ENCODE measurements at places on chromosomes 4 and X. TPM values are rescaled to one million over a fixed set of nuclear protein-coding genes. Genes with fewer than 3 reads are reported as not detected.

The MXRA5 gene
- 7.1 TPM for polyA plus RNA-seq

The ATOH1 gene
- polyA plus RNA-seq: not detected

The PPEF2 gene
- not detected for polyA plus RNA-seq

The CITED1 gene
- 16.9 TPM for polyA plus RNA-seq

The BMP3 gene
- polyA plus RNA-seq: 20.5 TPM

The TLR10 gene
- polyA plus RNA-seq: 0.52 TPM

The USP17L15 gene
- polyA plus RNA-seq: not detected

The ADAM29 gene
- polyA plus RNA-seq: 0.10 TPM

DNA sequence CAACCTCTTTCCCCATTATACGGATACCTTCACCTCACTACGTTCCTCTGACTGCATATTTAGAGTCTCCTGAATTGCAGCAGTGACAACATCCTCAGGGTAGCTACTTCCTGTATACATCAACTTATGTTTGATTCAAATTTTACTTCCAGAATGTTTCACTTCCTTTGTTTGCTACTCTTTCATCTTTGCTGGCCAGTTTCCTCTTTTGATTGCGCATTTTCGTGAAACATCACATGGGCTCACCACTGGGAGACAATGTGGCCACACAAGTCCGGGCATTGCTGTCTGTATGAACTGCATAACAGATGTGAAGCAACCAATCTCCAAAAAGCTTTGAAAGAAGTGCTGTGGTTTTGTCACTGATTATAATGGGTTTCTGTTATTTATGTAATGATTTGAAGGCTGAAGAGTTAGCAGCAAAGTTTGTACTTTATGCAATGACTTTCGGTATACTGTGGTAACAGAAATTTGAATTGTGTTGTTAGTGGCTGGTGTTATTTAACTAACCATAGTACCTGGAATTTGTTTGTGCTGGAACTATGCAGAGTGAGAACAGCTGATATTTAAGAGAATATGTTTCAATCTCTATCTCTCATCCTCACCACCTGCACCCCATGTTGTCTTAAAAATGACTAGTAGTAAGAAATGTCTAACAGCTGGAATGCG is 7.4 kb downstream of the SNCA start:
- no peak for DNase-seq

DNA sequence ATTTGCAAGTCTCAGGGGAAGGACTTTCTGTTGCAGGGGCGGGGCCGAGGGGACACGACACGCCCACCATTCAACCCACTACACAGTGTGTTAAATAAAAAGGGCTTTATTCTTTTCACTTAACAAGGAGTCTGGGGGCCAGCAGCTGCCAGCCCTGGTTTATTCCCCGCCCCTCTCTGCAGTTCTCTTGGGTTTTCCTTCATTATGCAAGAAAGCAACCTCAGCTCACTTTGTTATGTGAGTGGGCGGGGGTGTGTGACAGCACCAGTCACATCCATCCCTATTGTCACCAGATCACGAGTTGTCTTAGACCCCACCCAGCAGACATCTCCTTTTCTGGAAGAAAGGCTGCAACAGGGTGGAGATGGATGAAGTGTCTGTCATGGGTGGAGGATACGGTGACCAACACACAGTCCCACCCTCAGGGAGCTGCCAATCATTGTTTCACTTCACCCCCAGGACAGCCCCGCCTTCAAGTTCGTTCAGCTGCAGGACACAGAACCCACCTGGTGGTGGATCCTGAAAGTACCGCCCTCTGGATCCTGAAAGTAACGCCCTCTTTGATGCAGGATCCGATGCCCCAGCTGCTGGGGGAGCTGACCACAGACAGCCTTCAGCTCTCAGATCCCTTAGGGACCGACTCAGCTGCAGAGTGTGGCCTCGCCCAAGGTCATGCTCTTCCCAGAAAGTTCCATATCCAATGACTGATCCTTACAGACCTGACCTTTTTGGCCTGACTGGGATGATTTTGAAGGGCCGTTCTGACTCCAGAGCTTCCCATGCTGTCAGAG is 79.6 kb downstream of the SMIM20 start:
- no peak for DNase-seq

GRCh38 chr4:158841540-158841939 is 72.7 kb downstream of the FNIP2 start:
- no peak for DNase-seq

DNA sequence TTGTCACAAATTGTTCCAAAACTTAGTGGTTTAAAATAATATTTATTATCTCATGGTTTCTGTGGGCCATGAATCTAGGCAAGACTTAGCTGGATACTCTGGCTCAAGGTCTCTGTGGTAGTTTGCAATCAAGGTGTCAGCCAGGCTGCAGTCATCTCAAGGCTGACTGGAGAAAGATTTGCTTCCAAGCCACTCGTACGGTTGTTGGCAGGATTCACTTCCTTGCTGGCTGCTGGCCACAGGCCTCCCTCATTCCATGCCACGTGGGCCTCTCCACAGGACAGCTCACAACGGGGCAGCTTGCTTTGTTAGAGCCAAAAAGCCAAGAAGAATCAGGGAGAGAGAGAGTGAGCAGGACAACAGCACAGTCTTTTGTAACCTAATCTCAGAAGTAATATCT is 101.4 kb downstream of the WWC2 start:
- no peak for DNase-seq

GRCh38 chrX:46268412-46268811 is 276.8 kb downstream of the ZNF674 start:
- DNase-seq: no peak

- no peak for DNase-seq
Observed at GRCh38 chrX:143581240-143581639, 54.7 kb downstream of the SLITRK4 start.

DNA sequence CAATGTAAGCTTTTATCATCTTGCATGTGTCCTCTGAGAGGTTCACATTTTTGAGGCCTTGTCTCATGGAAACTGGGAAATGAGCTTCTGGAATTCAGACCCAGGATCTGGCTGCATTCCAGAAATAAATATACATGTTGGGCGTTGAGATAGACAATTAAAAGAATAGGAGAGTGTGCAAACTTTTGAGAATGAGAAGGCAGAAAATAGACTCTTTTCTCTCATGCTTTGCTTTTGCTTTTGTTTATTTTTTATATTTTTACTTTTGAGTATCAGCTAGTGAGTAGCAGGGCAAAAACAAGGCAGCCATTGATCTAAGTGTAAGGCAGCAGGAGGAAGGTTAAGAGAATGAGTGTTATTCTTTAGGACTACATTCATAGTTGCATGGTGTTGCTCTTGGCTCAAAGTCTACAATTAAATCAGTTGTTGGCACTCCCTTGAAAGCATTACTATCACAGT is 12.4 kb downstream of the SHROOM3 start:
- DNase-seq: no peak

- DNase-seq: no peak
Observed at GRCh38 chr4:21954916-21955315, 6.3 kb upstream of the KCNIP4 start.

DNA sequence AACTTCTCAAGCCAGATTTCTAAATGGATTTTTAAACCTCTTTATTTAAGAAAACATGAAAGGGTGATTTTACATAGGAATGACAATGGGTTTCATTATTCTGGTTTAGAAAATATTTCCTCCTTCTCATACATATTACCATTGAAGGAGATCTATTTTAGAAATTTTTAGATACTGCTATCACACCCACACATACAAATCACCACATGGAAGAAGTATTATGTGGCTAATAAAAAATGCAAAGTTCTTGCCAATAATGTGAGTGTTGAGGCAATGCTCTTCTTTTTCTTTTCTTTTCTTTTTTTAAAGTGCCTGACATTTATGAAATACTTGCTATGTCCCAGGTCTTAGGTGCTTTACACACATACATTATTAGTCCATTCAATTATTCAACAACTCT is 6.8 kb downstream of the STAP1 start:
- no peak for DNase-seq

DNA sequence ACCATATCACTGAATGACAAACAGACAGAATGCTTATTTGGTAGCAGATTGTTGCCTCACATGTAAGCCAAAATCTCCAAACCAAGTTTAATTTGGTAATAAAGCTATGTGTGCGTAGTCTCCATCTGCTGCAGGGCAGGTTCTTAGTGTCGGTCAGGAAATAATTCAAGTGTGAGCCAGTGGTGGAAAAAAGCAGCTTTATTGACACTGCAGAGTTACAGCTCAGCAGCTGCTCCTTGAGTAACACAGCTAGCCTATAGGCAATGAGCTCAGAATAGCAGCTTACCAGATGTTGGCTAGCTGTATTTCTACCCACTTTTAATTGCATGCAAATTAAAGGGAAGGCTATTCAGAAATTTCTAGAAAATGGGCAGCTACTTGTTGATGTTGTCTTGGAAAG is 757.8 kb upstream of the HS3ST1 start:
- no peak for DNase-seq

- DNase-seq: no peak
Observed at GRCh38 chr4:122783301-122784215, 43.1 kb upstream of the FGF2 start.

- DNase-seq: no peak
Observed at GRCh38 chr4:173538909-173539445, 8.9 kb upstream of the HAND2 start.

DNA sequence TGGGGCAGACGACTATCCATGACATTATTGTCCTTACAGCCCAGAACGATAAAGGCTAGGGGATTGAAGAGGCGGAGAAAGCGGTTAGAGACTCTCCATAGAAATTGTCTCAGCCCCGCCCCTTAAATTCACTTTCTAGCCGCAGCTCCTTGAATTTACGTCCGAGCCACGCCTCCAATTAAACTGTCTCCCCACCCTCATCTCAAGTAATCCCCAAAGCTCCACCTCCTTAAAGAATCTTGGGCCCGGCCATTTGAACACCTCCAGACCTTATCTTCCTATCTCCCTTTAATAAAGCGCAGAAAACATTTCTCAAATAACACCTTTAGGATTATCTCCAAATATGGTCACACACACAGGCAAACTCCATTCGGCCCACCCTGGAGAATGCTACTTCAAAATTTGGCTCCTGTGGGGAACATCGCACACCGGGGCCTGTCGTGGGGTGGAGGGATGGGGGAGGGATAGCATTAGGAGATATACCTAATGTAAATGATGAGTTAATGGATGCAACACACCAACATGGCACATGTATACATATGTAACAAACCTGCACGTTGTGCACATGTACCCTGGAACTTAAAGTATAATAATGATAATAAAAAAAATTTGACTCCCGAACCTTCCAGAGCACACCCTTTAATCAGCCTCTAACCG is 7.2 kb upstream of the MAGIX start:
- no peak for DNase-seq

DNA sequence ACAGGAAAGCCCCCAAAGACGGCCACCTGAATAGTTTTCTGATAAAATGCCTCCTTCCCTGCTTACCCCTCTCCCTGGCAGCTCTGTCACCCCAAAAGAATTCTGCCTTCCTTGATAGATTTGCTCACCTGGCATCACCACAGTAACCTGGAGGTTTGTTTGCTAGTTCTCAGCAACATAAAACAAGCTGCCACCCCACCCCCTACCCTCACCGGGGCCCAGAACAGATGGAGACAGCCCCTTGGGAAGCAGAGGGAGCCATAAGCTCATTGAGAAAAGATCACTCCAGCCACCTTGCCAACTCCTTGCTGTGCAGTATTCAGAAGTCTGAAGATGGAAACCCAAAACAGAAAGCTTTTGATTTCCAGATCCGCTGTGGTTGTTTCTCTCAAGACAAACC is 108.6 kb downstream of the DHX15 start:
- DNase-seq: no peak

DNA sequence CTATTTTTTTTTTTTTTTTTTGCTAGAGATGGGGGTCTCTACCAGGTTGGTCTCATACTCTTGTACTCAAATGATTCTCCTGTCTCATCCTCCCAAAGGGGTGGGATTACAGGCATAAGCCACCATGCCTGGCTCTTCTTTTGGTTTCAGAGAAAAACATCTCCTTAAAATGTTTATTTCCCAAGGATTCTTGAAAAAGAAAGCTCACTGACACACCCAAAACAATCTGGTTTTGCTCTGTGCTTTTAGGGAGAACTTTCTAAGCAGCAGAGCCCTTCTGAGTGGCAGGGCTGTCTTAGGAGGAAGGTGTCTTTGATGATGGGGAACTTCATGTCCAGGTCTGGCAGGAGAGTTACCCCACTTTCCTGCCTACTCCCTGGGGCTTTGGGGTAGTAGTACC is 1.2 kb downstream of the SOD3 start:
- DNase-seq: no peak

- no peak for DNase-seq
Observed at GRCh38 chr4:72564184-72564583, 4.8 kb downstream of the ADAMTS3 start.

DNA sequence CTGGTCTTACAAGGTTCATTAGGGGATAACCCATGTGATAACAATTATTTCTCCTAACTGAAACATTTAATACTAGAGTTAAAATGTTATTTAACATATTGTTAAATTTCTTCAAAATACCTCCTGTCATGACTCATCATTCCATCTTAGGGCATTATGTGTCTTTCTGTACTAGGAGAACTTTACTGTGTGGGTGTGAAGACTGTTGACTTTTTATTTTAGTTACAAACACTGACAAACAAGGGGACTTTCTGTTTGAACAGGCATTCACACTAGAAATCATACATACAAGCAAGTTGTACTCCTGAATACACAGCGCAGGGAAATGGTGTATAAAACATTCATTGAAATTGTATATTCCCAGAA is 175.9 kb downstream of the FBXW7 start:
- no peak for DNase-seq

DNA sequence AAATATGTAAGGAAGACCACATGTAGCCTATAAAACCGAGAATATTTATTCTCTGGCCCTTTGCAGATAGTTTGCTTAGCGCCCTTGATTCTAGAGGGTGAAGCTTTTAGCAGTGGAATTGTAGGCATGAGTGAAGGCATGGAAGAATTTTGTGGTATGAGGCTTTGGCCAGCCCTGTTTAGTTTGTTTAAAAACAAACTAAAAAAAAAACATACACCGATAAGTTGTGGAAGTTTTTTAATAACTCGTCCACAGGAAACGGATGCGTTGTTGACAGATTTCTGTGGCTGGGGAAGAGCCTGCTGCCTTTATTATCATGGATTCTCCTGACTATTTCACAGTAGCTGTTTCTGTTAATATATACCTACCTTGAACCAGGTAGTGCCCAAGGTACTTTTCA is 194.7 kb upstream of the LNX1 start:
- DNase-seq: no peak

- peak; percentile 73 for DNase-seq
Observed at GRCh38 chr4:81069706-81070331, 39.3 kb downstream of the BMP3 start.

GRCh38 chr4:71254451-71255012 is 84.3 kb upstream of the SLC4A4 start:
- no peak for DNase-seq

DNA sequence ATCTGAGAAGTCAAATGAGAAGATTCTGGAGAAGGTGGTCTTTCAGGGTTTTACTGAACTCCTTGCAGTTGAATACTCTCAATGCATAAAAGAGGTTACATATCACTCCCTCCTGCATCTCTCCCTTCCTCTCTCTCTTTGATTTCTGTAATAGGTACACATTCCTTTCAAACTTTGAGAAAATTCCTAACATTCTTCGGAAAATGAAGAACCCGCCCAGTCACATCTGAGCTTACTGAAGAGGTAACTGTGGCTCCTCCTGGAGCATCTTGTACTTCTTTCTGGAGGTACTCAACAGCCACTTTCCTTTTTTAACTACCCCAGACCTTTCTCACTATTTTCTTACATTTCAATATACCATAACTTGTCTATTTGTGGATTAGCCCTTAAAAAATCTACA is 24.7 kb downstream of the NDST3 start:
- no peak for DNase-seq

GRCh38 chr4:76987685-76988084 is 38.1 kb downstream of the SEPTIN11 start:
- no peak for DNase-seq
